Prostate gland (tissue), 2 donors: ENCODE measurements at places on chromosomes 16 and 17.

DNA sequence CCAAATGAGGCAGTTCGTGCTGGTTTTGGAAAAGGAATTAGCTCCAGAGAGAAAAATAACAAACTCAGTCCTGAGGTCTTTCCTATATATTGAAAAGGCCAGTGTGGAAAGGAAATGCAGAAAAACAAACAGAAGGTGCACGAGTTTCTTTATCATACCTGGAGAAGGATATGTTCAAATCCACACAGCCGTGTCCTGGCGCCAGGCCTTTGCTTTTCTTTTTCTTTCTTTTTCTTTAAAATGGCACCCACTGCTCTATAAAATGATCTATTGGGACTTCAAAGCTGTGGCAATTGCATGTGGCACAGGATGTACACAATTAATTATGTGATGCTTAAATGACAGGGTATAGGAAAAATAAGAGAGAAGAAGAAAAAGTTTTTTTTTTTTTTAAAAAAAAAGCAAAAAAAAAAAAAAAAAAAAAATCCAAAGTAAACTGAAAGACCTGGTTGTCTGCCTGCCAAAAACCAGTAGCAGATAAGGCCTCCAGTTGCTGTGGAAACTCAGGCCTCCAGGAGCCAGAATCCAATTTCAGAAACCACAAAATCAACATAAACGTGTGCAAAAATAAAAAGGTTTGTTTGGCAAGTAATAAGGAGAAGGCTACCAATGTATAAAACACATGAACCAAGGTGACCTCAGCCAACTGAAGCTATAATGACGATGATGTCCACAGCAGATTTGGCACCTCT, 957.6 kb upstream of the SOX9 start:
- DNase-seq = peak; percentile 4

- DNase-seq = no peak
Measured at GRCh38 chr17:80970762-80971703, 20.6 kb upstream of the CHMP6 start.

DNA sequence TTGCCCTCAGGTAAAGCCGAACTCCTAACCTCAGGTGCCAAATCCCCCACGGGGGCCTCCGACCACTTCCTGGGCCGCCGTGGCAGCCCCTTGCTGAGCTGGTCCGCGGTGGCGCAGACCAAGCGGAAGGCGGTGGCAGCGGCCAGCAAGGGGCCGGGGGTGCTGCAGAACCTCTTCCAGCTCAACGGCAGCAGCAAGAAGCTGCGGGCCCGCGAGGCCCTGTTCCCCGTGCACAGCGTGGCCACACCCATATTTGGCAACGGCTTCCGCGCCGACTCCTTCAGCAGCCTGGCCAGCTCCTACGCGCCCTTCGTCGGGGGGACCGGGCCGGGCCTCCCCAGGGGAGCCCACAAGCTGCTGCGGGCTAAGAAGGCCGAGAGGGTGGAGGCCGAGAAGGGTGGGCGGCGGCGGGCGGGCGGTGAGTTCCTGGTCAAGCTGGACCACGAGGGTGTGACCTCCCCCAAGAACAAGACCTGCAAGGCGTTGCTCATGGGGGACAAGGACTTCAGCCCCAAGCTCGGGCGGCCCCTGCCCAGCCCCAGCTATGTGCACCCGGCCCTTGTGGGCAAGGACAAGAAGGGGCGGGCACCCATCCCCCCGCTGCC, 51.6 kb downstream of the ACTG1 start:
- no peak for DNase-seq

GRCh38 chr17:78777881-78778280, 4.2 kb downstream of the CYTH1 start:
- DNase-seq = no peak

DNA sequence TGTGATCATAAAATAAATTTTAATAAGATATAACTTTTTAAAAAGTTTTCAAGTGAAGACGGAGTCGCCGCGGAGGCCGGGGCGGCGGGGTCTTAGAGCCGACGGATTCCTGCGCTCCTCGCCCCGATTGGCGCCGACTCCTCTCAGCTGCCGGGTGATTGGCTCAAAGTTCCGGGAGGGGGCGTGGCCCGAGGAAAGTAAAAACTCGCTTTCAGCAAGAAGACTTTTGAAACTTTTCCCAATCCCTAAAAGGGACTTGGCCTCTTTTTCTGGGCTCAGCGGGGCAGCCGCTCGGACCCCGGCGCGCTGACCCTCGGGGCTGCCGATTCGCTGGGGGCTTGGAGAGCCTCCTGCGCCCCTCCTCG, at the start of gene FOXC2:
FOXC2 (plus strand) TSS at position 229 of the 365 bp plus-strand sequence. CDS start 507 bp downstream, outside the sequence.
- peak; percentile 44 for DNase-seq

- DNase-seq = no peak
Measured at GRCh38 chr17:17360087-17360730, 57.0 kb downstream of the NT5M start.
